Left lobe of liver (tissue), 2 donors: ENCODE measurements at places on chromosomes 12 and 14. TPM values are rescaled to one million over a fixed set of nuclear protein-coding genes. Genes with fewer than 3 reads are reported as not detected.

BCL2L14 gene
- not detected for total RNA-seq

EPS8 gene
- total RNA-seq, result 27.0 TPM

DNA sequence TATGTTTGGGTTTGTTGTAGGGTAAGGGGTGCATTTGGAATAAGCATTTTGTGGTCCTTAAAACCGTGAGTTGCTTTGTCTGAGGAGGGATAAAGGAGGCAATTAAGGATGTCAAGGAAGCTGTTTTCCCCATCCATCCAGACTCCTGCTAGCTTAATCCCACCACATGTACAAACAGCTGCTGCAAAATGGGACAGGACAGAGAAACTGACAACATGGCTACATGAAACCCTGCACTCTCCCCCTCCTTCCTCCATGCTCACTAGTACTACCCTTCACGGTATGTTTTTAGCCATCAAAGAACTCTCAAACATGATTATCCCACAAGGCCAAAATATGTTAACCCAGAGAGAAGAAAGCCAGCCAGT, 20.6 kb downstream of the ST8SIA1 start:
- no peak for DNase-seq

A2M gene
- total RNA-seq, result 915 TPM

DNA sequence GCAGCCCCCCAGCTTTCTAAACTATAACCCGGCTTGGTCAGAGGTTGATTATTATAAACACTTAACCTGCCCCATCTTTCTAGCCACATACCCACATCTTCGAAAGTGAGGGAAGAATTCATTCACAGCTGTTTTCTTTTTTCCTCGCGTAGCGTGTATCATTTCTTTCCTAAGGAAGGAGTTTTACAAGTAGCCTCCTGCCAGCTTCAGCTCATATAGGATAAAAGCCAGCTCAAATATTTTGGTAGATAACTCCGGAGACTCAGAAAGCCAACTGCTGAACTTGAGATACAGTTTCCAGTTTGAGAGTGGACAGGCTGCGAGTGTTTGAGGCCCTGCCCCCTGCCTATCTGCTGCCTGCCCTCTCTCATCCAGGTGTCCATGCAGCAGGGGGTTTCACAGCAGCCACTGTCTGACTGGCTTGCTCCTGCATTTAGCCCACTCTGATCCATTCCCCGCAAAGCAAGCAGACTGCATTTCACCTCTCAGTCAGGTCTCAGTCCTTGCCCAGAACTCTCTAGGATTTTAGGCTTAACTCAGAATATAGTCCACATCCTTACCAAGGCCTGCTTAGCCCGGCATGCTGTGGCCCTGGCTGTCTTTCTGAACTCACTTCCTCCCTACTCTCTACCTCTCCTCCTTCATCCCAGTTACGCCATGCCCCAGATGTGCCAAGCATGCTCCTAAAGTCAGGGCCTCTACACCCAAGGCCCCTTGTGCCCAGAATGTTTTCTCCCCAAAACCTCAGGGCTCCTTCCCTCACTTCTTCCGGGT, 46.9 kb downstream of the EVL start:
- no peak for DNase-seq

TEX52 gene
- total RNA-seq, result not detected

DNA sequence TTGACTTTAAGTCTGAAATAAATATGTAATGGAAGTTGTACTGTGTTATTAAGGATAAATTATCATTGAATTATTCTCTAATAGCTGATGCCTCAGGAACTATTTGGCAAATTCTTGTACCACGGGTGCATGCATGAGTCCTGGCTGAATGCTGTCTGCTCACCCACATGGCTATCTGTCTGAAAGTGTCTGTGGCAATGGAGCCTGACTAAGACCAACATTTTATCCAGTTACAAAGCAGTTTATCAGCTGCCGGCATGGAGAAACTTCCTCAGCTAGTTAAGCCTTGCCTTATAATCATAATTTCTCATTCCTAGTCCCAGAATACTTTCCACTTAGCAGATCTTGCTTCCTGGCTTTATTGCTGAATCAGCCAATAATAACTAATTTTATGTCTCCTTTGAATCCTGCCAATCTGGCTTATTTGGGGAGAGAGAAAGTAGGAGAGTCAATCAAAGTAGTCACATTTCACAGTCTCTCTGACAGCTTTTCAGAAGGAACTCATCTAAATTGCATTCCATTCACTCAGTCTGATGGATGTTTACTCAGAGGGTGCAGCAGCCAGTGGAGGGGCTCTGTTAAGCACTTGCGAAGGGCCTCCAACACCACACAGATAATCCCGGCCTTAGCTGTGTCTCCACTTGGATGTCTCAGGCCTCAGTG, 280.6 kb upstream of the CLEC14A start:
- DNase-seq, result no peak
